Activated naive CD4-positive, alpha-beta T cell treated with Interleukin-2 at 50 U/mL for 16 hours (primary cell): ENCODE measurements at places on chromosomes 11 and 22.

DNA sequence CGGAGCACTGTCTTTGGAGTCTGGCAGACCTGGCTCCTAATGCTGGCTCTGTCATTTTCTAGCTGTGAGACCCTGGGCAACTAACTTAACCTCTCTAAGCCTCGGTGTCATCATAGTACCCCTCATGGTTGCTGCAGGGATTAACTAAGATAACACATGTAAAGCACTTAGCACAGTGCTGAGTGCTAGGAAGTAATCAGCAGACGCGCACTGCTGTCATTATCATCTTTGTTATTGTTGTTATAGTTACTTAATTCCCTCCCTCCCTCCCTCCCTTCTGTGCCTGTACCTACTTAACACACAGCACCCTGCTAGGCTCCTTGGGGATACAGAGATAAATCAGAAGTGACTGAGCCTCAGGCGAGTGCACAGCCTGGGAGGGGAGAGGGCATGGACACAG, 104.7 kb upstream of the PITPNB start:
- DNase-seq, result no peak

DNA sequence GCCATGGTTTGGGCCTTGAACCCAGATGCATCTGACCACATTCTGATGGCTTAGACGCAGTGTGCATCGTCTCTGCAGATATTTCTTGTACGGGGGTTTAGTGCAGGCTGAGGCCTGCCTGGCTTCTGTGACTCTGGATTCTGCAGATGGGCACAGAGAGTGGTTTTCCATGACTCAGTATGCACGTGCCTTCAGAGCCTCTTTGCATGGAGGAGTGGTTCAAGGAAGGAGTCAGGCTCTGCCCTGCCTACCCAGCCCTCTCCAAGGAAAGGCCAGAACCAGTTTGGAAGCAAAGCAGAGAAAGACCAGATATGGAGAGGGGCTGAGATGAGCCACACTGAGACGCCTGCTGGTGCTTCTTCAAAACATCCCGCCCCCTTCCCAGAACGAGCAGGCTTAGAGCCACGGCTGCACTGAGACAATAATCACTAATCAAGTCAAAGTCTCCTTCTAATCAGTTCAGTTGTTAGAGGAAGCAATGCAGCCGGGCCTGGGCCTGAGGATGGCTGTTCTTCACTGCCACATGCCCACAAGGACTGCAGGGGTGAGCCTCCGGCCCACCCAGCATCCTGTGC, 308.9 kb downstream of the NXPE2 start:
- no peak for DNase-seq

GRCh38 chr11:27233654-27234042, 129.4 kb downstream of the CCDC34 start:
- no peak for DNase-seq

DNA sequence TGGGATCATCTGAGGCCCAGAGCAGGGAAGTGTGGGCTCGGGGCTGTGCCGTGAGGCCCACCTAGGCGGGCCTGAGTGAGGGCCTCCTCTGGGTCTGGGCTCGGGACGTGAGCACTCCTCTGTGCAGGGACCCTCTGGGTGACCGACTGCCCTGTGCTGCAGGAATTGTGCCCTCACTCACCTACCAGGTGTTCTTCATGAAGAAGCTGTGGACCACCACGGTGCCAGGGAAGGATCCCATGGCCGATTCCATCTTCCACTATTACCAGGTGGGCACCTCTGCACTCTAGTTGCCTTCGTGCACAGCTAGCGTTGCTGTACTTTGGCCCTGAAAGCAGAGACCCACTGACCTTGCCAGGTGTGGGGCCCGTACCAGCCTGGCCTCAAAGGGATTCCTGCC, 80.5 kb downstream of the MYO7A start:
- no peak for DNase-seq

DNA sequence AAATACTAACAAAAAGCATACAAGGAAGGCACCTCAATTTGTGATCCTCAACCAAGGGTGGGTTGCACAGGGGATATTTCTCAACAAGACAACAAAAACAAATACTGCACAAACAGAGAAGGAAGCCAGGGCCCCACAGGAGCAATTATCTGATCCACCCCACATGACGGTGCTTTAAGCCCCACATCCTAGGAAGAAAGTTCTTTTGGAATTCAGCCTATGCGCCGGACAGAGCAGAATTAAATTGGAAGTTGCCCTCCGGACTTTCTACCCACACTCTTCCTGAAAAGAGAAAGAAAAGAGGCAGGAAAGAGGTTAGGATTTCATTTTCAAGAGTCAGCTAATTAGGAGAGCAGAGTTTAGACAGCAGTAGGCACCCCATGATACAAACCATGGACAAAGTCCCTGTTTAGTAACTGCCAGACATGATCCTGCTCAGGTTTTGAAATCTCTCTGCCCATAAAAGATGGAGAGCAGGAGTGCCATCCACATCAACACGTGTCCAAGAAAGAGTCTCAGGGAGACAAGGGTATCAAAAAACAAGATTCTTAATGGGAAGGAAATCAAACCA, 40.6 kb downstream of the OSBP start:
- DNase-seq, result no peak

DNA sequence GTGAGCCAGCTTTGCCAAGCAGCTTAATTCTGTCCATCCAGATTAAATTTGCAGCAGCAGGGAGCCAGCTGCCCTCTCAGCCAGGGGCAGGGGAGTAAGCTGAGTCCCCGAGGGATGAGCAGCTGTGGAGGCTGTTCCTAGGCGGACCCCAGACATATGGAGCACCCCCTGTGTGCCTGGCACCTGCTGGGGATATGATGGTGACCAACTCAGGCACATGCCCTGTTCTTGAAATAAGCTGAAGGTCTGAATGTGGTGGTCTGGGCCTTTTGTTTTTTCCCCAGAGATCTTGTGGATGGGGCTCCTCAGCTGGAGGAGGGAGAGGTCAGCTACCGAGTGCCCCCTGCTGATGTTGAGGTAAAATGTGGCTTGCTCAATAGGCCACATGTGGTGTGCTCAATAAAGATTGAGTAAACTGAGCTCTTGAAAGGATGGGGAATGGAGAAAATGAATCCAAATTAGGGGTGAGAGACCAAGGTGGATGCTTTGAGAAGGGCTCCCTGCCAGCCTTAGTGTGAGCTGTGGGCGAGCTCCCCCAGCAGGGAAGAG, 103.3 kb upstream of the NNMT start:
- DNase-seq, result no peak

DNA sequence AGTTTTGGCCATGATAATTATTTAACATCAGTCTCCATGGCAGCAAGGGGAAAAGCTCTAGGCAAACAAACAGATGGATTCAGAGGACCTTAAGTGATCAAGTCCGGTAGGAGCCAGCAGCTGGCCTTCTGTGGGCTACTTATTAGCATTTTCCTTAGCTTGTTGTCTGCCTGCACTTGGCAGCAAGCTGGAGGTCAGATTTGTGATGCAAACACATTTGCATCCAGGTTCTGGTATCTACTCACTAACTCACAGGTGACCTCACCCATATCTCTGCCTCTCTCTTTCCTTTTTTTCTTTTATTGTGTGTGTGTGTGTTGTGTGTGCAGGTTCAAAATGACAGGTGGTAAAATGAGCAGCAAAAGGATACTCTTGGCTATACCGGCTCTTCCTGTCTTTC, 32.3 kb downstream of the ARHGAP42 start:
- DNase-seq, result no peak

DNA sequence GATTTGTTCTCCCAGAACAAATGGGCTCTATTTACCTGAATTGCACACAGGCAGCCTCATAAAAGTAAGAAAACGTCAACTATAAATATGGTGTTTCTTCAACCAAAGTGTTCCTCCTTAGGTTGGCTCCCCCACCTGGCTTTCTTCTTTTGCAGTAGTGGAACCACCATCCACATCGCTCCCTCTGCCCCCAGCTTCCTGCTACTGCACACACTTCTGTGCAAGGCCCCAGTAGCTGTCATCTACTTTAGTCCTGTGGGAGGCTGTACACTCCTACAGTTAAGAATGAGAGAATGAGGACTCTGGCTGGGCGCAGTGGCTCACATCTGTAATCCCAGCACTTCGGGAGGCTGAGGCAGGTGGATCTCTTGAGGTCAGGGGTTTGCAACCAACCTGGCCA, 89.5 kb downstream of the BMAL1 start:
- DNase-seq, result no peak

DNA sequence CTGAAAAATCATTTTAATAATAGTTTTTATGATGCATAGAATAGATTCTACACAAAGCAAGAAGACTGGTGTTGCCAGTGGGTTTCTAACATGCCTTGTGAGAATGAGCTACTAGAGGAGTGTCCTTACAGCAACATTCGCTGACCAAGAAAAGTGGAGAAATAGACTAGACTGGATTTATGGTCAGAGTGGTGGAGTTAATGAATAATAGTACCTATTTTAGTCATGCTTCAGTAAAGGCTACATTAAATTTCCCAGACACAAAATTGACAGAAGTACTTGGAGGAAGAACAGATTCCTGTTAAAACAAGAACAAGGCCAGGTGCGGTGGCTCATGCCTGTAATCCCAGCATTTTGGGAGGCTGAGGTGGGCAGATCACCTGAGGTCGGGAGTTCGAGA, 539.2 kb downstream of the ETS1 start:
- no peak for DNase-seq

DNA sequence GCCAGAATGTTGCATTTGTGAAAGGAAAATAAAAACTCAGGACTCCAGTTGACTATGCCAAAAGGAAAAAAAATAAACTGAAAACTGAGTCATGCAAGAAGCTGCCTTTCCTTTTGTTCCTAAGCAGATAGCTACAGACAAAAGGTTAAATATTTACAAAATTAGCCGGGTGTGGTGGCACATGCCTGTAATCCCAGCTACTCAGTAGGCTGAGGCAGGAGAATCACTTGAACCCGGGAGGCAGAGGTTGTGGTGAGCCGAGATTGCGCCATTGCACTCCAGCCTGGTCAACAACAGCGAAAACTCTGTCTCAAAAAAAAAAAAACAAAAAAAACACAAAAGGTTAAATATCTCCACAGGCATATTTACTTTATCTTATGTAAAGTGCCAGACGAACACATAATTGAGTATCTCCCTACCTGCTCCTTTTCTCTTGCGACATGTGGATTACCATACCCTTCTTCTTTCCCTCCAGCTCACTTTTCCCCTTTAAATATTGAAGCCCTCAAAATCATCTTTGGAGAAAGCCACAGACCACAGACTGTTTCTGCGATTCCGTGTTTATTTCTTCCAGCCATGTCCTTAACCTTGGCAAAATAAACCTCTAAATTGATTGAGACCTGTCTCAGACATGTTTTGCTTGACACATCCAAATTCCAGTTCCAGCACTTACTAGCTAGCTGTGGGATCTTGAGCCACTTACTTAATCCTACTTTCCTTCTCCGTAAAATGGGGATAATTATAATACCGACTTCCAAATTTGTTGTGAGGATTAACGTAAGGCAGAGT, 2.3 kb upstream of the SMPD1 start:
- DNase-seq, result no peak

DNA sequence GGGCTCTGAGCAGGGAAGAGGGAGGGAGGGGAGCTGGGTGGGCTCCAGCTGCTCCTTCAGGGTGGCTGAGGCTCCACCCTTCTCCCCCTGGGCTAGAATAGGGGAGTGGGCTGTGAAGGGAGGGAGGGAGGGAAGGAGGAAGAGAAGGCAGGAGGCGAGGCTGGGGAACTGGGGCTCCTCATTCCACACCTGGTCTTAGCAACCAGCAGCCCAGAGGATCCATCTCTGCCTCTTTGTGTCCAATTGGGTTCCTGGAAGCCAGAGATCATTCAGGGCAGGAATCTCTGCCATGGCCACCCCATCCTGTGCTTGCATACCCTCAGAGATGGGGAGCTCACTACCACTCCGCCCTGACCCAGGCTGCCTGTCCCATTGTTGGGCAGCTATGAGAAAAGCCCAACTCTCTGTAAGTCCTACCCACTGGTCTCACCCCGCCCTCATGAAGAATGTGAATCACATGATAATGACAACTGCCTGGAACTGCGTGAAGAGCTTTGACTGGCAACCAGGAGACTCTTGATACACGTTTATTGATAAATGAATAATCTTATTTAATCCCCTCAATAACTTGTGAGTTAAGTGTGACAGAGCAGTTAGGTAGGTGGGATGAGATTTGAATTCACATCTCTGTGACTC, 7.9 kb downstream of the NCF4 start:
- DNase-seq, result no peak

- no peak for DNase-seq
Observed at GRCh38 chr11:1733009-1733715, 17.2 kb downstream of the IFITM10 start.

DNA sequence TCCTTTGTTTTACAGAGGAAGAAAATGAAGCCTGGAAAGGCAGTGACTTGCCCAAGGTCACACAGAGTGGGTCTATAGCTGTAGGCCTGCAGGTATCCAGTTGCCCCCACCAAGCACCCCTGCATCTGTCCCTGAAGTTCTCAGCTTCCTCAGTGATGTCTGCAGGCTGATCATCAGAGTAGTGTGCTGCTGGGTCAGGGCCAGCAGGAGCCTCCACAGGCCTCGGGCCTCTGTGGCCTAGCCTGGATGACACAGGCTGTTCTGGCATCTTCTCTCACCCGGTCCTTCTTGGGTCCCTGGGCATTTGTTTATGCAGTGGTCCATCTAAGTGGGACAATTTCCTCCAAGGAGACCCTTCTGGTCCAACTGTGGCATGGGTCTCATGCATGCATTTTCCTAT, 74.8 kb upstream of the E2F8 start:
- DNase-seq, result no peak

GRCh38 chr11:119863851-119864601, 135.0 kb upstream of the NECTIN1 start:
- DNase-seq, result no peak

GRCh38 chr11:73389134-73389525, 12.9 kb downstream of the RELT start:
- DNase-seq, result no peak

DNA sequence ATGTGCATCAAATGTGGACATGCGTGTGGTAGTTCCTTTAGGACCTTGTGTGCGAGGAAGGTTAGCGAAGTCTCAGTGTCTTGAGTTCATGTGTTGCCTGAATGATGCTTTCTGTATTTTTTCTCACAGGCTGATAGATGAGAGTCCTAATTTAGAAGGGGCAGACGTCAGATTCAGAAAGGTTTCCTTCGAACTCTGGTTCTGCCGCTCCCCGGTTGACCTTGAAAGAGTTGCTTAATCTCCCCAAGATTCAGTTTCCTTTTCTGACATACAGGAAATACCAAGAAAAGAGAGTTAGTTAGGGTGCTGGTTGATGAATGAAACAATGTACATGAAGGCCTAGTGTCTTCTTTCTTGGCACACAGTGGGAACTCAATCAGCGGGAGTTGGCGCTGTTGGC, 35.9 kb upstream of the TTC12 start:
- DNase-seq, result no peak

GRCh38 chr11:79896258-79896657, 455.4 kb upstream of the TENM4 start:
- DNase-seq, result no peak

- no peak for DNase-seq
Observed at GRCh38 chr22:45632791-45633515, 38.7 kb upstream of the ATXN10 start.

DNA sequence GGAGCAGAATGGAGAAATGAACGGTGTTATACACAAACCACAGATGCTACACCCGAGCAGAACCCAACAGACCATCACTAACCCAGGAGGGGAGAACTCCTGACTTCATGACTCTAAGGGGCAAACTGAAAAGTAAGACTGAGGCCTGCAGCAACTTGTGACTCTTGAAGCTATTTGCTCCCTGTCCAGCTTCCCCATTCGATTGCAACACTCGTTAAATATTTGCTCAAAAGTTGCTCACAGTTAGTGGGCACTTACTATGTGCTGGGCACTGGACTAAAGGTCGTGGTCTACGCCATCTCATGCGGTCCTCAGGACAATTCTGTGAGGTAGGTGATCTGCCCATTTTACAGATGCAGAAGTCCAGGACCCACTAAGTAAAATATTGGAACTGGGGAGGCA, 9.5 kb upstream of the ADA2 start:
- no peak for DNase-seq

- DNase-seq, result no peak
Observed at GRCh38 chr11:40286137-40286536, 1173.3 kb downstream of the LRRC4C start.

- no peak for DNase-seq
Observed at GRCh38 chr11:33775832-33776470, 1.6 kb upstream of the FBXO3 start.
